ENCODE measurements at places on chromosomes 5 and 9.

DNA sequence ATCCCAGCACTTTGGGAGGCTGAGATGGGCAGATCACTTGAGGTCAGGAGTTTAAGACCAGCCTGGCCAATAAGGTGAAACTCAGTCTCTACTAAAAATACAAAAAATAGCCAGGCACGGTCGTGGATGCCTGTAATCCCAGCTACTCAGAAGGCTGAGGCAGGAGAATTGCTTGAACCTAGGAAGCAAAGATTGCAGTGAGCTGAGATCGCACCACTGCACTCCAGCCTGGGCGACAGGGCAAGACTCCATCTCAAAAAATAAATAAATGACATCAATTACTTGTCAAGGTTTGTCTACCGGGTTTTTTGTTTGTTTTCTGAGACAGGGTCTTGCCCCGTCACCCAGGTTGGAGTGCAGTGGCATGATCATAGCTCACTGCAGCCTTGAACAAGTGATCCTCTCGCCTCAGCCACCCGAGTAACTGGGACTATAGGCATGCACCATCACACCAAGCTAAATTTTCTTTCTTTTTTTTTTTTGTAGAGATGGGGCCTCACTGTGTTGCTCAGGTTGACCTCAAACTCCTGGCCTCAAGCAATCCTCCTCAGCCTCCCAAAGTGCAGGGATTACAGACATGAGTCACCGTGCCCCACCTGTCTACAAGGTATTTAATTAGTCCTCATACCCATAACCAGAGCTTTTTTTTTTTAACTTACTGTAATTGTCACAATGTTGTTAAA lies 64.9 kb downstream of the SUSD1 start:
- no peak for DNase-seq

DNA sequence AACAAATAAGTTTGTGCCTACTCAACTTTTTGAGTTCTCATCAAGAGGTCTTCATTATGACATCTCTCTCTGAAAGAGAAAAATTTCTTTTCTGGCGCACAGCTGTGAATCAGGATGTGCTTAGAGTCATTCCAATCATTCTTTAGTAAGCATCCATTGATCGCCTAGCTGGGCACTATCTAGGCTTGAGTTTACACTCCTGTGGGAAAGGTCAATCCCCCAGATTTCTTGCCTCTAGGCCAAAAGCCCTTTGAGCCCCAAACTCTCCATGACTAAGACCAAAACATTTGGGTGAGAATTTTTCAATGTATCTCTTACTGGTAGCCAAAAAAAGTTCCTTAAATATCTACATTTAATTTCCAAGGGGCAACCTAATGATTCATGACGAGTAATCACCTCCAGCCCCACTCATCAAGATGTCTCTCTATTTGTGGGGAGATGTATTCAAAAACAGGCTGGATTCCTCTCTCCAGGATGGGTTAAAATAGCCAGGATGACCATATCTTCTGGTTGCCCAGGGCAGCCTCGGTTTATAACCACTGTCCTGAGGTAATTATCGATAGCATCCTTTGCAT lies 101.7 kb downstream of the GNA14 start:
- DNase-seq: no peak

- no peak for DNase-seq
Measured at GRCh38 chr5:173498286-173498685, 118.2 kb downstream of the BOD1 start.

DNA sequence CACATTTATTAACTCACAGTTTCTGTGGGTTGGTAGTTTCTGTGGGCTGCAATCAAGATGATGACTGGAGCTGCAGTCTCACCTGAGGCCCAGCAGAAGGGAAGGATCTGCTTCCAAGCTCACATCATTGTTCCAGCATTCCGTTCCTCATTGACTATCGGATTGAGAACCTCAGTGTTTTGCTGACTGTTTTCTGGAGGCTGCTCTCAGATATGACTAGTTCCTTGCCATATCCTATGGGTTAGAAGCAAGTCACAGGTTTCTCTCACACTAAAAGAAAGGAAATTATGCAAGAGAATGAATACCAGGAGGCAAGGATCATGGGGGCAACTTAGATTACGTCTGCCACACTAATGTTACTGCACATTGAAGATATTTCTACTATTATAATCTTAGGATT lies 6.3 kb upstream of the ERAP1 start:
- no peak for DNase-seq

DNA sequence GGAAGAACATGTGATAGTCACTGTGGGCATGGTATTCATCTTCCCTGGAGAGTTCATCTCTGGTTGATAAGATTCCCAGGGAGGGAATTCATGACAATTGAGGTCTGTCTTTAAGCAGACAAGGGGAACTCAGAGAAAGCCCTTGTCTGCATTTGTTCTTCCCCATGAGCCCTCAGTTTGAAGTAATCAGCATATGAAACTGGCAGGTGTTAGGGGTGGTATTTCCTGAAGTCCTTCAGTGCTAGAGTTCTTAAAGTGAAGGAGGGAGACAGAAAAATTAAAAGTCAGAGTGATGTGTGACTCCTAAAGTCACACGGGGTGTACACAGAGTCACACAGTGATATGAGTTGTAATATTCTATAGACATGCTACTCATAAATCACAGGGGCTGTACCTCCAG lies 60.6 kb upstream of the SYK start:
- no peak for DNase-seq

DNA sequence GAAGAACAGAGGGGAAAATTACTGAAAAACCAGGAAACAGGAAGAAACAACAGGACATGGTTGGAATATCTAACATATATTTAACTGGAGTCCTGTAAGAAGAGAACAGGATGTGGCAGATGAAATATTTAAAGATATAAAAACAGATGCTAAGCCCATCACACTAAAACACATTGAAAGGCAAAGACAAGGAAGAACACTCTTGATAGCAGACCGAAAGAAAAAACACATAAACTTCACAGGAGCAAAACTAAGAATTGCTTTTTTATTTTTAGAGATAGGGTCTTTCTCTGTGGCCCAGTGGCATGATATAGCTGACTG lies 324.4 kb upstream of the ARRDC3 start:
- DNase-seq: no peak

DNA sequence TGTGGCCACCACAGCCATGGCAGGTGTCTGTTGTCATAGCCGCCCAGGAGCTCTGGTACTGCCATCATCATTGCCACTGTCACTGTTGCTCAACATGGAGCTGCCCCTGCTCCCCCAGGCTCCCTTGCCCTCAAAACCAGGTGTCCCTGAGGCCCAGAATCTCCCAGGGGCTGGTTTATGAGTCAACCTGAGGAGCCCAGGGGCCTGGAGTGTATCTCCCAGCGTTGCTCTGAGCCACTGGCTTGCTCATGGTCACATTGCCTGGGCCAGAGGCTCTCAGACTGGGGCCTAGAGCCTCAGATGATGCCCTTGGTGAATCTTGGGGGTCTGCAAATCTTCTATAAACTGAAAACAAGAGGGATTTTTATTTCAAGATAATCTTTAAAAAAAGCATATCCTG lies 24.7 kb upstream of the TBC1D2 start:
- DNase-seq: no peak

GRCh38 chr5:10607666-10608073 lies 43.8 kb downstream of the ANKRD33B start:
- DNase-seq: no peak

GRCh38 chr9:126454795-126455194 lies 128.2 kb downstream of the MVB12B start:
- DNase-seq: no peak

DNA sequence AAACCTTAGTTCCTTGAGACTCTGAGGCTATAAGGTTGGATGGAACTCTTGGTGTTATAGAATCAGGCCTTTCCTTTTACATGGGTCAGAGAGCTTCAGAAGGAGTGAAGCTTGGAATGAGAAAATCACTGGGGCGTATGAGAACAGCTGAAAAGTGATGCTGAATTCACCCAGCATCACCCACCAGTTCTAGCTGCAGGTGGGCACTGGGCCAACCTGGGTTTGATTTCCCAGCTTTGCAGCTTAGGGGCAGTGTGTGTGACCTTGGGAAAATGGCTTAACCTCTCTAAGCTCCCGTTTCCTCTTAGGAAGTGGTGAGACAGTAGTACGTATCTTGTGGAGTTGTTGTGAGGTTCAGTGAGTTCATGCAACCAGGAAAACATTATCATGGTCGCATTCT lies 10.7 kb downstream of the PCDH12 start:
- DNase-seq: no peak

- DNase-seq: no peak
Measured at GRCh38 chr5:167964529-167964928, 326.9 kb upstream of the WWC1 start.

DNA sequence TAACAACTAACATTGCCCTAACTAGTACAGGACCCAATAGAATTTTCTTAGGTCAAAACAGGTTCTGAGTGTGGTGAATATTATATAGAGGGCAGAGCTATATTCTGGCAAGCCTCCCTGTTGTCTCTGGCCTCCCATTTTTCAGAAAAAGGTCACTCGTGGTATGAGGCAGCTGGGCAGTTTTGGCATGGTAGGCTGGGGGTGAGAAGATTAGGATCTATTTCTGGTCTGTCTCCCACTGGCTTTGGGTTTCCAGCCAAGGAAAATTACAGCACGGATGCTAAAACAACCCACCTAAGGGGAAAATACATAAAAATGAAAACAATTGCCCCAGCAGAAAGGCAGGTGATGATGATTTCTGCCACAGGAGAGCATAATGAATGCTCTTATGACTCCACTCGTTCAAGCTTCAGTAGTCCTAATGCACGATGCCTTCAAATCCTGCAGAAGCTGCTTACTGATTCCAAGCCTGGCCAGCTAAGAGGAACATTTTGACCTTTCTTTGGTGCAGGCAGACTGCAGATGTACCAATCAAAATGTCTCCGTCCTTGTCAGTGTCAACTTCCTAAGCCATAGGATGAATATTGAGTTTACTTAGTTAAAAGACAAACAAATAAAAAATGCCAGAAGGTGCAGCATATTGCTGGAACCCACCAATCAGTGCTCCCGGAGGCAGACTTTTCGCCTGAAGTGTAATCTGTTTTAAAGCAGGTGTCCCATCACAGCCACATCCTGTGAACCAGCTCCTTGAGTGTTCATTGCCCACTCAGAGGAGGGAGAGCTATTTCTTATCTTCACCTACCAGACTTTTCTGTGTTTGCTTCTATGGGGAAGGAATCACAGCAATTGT lies 435.4 kb downstream of the ZSWIM6 start:
- no peak for DNase-seq

DNA sequence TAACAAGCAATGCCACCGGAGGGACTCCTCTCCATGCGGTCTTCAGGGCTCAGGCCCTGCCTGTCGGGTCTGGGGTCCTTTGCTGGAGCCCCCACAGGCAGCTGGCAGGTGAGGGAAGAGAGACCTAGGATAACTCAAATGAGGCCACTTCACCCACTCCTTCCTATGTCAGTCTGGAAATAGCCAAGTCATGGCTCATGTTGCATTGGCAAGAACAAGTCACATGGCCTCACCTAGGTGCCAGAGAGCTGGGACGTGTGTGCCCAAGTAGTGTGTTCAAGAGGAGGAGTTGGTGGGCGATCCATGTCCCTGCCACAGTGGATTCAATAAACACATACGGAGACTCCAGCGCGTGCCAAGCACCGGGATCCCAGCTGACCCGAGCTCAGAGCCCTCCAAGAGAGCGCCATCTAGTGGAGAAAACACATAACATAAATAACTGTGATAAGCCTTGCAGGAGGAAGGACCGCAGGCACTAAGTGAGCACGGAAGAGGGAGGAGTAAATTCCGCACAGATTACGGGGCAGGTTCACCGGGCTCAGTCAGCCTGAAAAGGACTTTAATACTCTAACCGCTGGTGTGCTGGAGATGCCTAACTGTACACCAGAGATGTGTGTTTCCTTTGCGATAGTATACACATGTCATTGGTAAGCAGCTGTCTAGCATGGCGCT lies 580.8 kb downstream of the CCDC171 start:
- no peak for DNase-seq

GRCh38 chr9:4762886-4763541 lies 22.0 kb upstream of the AK3 start:
- no peak for DNase-seq

DNA sequence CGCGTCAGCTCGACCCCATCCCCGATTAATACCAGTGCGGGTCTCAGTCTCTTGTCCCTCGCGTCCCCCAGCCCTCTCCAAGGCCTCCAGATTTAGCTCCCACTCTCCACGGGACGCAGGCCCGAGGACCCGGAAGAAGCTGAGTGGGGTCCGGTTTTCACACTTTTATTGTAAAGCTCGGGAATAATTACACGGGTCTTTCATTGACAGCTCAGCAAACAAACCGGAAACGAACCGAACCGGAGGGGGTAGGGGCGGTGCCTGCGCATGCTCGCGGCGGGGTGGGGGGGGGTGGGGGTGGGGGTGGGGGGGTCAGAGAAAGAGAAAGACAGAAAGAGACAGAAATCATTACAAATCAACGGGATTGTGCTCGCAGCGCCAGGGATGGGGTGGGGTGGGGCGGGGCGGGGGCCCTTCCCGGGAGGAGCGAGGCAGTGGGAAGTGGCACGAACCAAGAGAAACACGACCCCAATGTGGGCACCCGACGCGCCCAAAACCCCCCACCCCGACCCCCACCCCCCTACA lies 27.9 kb downstream of the PCDH1 start:
- no peak for DNase-seq

GRCh38 chr9:107049803-107050184 lies 186.8 kb downstream of the ZNF462 start:
- no peak for DNase-seq

DNA sequence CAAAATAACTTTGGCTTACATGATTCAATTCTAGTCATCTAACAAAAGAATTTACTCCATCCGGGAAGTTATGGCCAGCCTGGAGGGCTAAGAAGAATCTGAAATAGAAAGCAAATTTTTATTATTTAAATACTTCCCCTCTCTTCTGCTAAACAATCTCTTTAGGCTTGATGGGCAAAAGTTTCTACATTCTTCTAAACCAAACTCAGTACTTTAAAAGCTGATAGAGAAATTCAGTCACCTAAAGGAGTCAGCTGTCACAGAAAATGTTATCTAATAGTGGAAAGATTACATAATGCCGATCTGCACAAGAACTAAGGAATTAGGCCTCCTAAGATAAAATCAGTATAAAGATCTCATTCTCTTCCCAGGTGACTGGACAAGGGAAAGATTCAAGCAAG lies 32.4 kb downstream of the GNAQ start:
- DNase-seq: no peak

GRCh38 chr9:99262949-99263418 lies 40.9 kb downstream of the SEC61B start:
- no peak for DNase-seq

- no peak for DNase-seq
Measured at GRCh38 chr5:93360436-93361088, 220.5 kb downstream of the NR2F1-AS1 start.

DNA sequence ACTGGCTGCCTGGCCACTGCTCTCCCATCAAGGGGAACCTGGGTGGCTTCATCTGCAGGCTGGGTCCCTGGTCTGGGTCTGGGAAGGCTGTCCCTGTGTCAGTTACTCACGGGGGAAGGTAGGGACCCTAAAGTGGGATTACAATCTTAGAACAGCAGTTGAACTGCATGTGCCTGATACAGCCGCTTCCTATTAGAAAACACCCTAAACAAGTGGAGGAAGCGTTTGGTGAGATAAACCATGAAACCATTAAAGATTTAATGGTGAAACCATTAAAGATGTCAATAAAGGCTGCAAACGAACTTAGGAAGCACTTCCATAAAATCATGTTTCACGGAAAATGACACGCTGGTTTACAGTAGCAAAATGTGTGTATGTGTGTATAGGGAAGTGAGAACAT lies 2.5 kb upstream of the GFI1B start:
- DNase-seq: no peak

All from DMS153 (cell line).